NCI-H1417 treated with DMSO at 0.1 percent for 48 hours (cell line): ENCODE measurements at places on chromosomes 2 and 18.
A peak's percentile ranks its signal among the peaks of the same experiment; 100 is the strongest.

DNA sequence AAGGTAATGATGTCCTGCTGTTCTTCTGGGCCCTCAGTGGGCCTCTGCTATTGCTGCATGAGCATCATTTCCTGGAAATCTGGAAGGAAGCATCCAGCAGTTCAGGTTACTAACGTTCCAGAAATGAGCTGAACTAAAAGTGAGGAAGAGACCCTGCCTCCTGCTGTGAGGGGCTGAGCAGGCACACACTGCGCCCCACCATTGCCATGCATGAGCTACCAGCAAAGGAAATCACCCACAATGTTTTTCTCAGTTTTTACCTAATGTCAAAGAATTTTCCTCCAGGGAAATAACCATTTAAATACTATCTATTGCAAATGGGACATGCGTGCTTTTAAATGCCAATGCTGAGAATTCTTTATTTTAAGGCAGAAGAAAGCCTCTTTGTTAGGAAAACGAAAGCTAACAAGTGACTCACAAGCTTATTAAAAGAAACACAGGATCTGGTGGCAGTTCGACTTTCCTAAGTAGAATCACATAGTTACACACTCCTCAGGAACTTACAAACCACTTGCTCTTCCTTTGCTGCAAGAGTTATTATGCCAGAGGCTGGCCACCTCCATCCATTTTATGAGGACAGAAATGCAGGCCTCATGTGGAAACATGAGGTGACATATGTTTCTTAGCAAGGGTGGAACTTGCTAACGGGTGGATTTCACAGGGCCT lies 152.6 kb upstream of the TTC39C start:
- DNase-seq, result no peak

- DNase-seq, result no peak
Observed at GRCh38 chr18:959854-960253, 55.2 kb downstream of the ADCYAP1 start.

DNA sequence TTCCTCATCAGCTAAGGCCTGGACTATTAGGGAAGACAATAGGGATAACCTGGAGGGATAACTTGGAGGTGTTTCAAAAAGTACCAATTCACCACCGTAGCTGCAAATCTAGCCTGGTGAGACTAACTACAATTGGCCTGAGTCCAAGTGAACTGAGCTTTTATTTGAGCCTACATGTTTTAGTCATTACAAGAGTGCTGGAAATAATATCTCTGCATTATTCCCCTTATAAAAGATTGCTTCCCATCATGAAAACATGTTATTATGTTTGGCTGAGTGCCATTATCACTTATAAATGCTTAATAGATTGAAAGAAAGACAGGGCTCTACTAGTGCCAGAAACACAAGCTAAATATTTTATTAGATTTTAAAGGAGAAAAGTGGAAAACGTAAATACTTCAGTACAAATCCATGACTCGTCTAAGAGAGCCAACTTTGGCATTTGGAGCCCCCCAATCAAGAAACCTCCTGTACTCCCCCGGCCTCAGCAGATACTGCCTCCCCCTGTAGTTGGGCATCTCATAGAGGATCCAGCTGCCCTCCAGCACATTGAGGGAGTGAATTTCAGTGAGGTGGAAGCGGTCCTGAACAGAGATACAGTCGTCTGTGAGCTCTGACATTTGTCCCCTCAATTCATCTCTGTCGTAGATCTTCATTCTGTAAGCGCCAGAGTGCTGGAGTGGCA lies 3.6 kb downstream of the CRYGB start:
- peak; percentile 87 for DNase-seq

- DNase-seq, result no peak
Observed at GRCh38 chr18:6574631-6575030, 154.9 kb upstream of the ARHGAP28 start.

DNA sequence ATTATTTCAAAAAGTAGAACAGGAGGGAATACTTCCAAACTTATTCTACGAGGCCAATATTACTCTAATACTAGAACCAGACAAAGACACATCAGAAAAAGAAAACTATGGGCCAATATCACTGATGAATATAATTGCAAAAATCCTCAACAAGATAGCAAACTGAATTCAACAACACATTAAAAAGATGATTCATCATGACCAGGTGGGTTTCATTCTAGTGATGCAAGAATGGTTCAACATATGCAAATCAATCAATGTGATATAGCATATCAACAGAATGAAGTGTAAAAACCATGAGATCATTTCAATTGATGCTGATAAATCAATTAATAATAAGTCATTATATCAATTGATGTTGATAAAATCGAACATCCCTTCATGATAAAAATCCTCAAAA lies 22.4 kb upstream of the EML6 start:
- no peak for DNase-seq

DNA sequence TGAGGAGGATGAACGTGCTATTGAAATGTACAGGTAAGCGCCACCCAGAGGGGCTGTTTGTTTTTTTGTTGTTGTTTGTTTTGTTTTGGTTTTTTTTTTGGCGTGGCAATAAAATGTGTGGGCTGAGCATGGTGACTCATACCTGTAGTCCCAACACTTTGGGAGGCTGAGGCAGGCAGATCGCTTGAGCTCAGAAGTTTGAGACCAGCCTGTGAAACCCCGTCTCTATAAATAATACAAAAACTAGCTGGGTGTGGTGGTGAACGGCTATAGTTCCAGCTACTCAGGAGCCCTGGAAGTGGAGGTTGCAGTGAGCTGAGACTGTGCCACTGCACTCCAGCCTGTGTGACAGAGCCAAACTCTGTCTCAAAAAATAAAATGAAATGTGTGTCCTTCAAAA lies 6.2 kb downstream of the PDCL3 start:
- no peak for DNase-seq

- DNase-seq, result no peak
Observed at GRCh38 chr18:61734396-61734795, 158.4 kb downstream of the RNF152 start.

- no peak for DNase-seq
Observed at GRCh38 chr2:37553411-37554154, 117.9 kb downstream of the CDC42EP3 start.

DNA sequence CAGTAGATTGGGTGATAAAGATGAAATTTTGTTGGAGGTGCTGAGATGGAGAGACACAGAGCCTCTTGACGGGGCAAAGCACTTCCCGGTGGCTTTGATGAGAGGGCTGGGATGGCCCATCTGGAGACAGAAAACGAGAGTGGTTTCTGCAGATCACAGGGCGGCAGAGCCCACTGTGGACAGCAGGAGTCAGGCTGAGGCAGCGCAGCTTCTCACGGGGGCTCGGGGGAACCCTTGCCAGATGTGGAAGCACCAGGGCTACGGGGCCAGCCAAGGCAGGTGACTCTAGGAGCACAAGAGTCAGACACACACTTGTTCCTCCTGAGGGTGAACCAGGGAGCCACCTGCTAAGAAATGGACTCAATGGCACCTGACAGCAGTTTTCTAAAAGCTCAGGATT lies 78.5 kb downstream of the TPO start:
- DNase-seq, result no peak

GRCh38 chr2:31785876-31786275 lies 205.1 kb upstream of the SRD5A2 start:
- DNase-seq, result no peak

- no peak for DNase-seq
Observed at GRCh38 chr2:80454628-80455027, 150.1 kb upstream of the LRRTM1 start.

DNA sequence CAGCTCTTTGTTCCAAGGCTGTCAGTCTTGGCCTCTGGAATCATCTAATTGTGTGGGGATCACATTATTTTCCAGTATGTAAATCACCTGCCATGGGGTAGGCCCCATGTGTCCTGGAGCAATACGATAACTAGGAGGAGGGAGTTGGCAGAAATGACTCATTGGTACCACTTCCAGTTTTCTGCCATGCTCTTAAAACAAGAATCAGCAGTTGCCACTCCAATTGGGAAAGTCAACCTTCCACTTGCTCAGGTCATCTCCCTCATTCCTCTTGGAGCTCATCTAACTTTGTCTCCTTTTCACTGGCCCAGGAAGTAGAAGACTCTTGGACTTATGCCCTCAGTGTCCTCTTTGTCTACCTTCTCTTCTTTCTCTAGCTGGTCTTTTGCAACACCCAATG lies 487.0 kb downstream of the SLC4A3 start:
- no peak for DNase-seq

- no peak for DNase-seq
Observed at GRCh38 chr2:68716604-68717304, 17.9 kb upstream of the ARHGAP25 start.

DNA sequence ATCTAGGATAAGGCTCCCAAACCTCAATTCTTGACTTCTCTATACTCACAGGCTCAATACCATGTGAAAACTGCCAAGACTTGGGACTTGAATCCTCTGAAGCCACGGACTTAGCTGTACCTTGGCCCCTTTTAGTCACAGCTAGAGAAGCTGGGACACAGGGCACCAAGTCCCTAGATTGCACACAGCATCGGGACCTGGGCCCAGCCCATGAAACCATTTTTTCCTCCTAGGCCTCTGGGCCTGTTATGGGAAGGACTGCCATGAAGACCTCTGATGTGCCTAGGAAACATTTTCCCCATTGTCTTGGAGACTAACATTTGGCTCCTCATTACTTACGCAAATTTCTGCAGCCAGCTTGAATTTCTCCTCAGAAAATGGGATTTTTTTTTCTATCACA lies 1011.8 kb upstream of the DDX18 start:
- DNase-seq, result no peak

- no peak for DNase-seq
Observed at GRCh38 chr2:170217778-170218251, 39.9 kb downstream of the MYO3B start.

- no peak for DNase-seq
Observed at GRCh38 chr2:43701111-43701510, 24.9 kb upstream of the C1GALT1C1L start.

DNA sequence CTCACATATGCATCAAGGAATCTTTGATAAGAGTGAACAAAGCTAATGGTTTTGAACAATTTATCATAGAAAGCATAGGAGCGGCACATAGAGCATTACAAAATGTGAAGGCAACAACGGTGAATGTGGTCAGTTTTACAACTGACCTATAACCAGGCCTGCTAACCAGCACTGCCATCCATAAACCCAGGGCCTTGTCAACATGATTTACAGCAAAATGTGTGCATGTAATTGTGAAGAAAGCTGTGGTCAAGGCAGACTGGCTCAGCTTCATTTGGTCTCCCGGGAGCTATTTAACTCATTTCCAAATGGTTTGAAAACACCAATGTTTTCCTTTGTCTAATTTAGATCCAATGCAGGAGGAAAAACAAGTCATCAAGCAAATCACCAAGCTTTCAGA lies 119.8 kb downstream of the DHRS9 start:
- DNase-seq, result no peak

GRCh38 chr2:174776223-174776622 lies 12.0 kb upstream of the CHRNA1 start:
- no peak for DNase-seq

DNA sequence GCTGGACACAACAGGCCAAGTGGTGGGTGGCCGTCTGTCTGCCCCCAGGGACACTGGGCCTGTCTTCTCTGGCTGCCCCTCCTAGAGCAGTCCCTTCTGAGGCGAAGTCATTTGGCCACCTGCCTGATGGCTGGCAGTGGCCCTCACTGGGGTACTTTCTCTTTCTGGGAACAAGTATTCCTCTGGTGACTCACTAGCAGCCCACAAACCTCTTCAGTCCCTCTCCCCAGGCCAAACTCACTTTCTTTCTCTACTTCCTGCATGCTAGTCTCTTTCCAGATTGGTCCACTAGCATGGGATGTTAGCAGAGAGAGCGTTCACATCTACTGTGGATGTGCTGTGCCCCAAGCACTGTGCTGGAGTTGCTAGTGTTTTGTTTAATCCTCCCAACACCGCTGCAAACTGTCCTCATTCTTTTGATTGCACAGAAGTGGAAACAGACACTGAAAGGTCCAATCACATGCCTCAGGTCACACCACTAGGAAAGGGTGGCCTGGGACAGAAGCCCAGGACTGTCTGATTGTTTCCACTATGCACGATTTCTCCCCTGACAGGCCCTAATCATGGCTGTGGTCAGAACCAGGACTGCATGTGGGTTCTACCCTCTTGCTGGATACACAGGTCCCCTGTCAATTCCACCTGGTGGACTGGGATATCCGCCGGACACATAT lies 5.2 kb downstream of the DYSF start:
- no peak for DNase-seq
